PC-3 (cell line): ENCODE measurements at places on chromosomes 1 and 21. TPM values are rescaled to one million over a fixed set of nuclear protein-coding genes. Genes with fewer than 3 reads are reported as not detected.

Gene UTS2
- not detected in 2 replicates for total RNA-seq

Gene FMOD
- total RNA-seq = not detected in 2 replicates

Gene PLA2G4A
- total RNA-seq = 1.3 and 2.3 TPM in 2 replicates

Gene SELENBP1
- 29.8 and 73.5 TPM in 2 replicates for total RNA-seq

Gene AK4
- 70.4 and 98.9 TPM in 2 replicates for total RNA-seq

Gene MSH4
- total RNA-seq = 0.17 TPM in 1 of 2 replicates, not detected in the other

Gene KANK4
- total RNA-seq = not detected in 2 replicates

Gene TAS1R1
- not detected in 2 replicates for total RNA-seq

Gene WLS
- total RNA-seq = 15.3 and 19.1 TPM in 2 replicates

Gene S100A7
- total RNA-seq = not detected in 2 replicates

Gene OR2G6
- total RNA-seq = not detected in 2 replicates

Gene LAMC2
- 105 and 127 TPM in 2 replicates for total RNA-seq

Gene CLCA4
- not detected in 2 replicates for total RNA-seq

Gene NUDT4B
- 18.0 and 29.9 TPM in 2 replicates for total RNA-seq

Gene BCL10
- total RNA-seq = 28.1 and 29.9 TPM in 2 replicates

Gene FCRL1
- not detected in 2 replicates for total RNA-seq

Gene DMRTA2
- not detected in 2 replicates for total RNA-seq

Gene COL24A1
- 0.07 and 0.17 TPM in 2 replicates for total RNA-seq

Gene DMBX1
- total RNA-seq = 1.7 and 2.4 TPM in 2 replicates

Gene SLC25A24
- total RNA-seq = 30.3 and 33.4 TPM in 2 replicates

Gene LCE3D
- total RNA-seq = not detected in 2 replicates

Gene KCNQ4
- 1.1 and 2.5 TPM in 2 replicates for total RNA-seq

Gene PRAMEF33
- not detected in 2 replicates for total RNA-seq
